ENCODE measurements at places on chromosomes 7 and 10.

DNA sequence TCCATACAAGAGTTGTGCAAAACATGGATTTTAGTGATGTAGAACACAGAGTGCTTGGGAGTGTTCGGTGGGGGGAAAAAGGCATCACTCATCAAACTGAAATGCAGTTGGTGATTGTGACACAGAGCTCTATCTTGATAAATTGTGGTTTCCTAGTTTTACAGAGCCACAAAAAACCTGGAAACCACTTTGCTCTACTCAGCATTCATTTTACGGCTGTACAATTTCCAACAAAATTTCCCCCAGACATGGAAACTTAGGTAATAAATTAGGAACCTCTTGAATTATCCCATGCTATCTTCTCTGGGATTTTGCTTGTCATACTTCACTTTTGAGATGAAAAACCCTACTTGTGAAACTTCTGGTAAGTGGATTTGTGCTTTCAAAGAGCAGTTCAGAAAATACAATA, 614.9 kb upstream of the FZD8 start:
- DNase-seq, result peak; percentile 48

DNA sequence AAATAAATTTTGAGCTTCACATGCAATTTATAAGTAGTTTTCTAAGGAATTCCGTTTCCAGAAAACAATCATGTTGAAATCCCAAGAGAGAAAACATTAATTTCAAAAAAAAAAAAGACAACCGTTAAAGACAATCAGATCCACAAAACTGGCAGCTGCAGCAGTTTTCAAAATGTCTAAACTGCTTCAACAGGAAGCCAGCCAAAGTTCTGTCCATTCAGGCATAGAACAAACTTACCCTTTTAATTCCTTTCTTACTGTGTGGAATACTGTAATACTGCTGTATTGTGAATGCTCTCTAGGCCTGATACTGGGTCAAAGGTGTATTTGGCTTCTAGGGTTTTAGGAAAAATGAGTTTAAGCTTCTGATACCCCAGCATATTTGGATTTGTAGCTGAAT, 31.6 kb downstream of the HOXA1 start:
- DNase-seq, result no peak

DNA sequence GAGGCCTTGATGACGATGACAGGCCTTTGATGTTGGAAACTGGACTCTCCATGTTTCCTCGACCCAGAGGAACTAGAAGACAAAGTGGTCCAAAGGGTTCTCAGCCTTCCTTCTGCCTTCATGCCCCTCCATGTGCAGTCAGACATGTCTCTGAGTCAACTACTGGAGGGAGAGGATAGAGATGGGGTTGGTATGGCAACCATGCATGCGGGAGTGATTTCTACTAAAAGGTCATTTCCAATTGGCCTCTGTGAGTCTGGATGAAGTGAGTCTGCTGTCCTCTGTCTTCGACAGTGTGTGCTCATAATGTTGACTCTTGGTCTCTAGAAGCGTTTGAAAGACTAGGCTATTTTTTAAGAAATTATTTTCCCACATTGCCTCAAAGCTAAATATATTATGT, 29.2 kb downstream of the STK17A start:
- no peak for DNase-seq

- DNase-seq, result peak; percentile 57
Observed at GRCh38 chr10:99693933-99694583, 34.7 kb downstream of the ENTPD7 start.

GRCh38 chr10:95435548-95436279, 125.5 kb downstream of the SORBS1 start:
- no peak for DNase-seq

DNA sequence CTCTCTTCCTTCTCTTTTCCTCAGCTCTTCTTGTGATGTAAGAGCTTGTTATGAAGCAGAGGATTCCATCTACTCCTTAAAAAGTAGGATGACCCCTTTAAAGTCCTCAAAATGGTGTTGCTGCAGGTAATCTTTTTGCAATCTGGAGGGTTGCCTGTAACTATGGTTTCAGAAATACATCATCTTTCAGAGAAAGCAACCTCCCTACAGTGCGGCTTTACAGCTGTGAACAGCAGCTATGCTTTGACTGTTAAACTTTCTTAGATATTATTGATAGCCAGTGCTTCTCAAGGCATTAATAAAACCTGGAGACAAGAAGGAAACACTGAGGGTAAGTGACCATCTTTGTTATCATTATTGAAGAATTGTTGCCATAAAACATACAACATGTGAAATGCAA, 86.6 kb upstream of the MDFIC start:
- DNase-seq, result no peak

GRCh38 chr10:3801558-3802192, 16.7 kb upstream of the KLF6 start:
- DNase-seq, result no peak

DNA sequence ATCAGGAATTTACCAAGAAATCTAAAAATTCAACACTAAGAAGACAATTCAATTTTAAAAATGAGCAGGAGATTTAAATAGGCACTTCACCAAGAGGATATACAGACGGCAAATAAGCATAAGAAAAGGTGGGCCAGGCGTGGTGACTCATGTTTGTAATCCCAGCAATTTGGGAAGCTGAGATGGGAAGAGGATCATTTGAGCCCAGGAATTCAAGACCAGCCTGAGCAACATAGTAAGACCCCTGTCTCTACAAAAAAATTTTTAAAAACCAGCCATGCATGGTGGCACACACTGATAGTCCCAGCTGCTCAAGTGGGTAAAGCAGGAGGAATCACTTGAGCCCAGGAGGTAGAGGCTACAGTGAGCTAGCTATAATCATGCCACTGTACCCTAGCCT, 3.5 kb upstream of the AKR1D1 start:
- no peak for DNase-seq

DNA sequence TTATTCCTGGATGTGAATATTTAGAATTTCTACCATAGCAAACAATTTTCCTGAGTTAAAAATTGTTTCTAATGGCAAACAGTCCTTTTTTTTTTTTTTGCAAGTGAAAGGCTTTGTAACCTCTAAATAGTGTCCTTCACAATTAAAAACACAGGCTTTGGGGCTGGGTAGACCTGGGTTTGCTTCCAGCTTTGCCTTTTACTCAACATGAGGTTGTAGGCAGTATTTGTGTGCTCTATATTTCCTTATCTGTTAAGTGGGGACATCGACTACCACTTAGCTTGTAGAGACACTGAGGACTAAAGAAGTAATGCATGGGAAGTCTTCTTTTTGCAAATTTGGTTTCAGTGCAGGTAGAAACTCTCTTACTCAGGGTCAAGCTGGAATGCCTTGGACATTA, 169.4 kb upstream of the GRB10 start:
- no peak for DNase-seq

DNA sequence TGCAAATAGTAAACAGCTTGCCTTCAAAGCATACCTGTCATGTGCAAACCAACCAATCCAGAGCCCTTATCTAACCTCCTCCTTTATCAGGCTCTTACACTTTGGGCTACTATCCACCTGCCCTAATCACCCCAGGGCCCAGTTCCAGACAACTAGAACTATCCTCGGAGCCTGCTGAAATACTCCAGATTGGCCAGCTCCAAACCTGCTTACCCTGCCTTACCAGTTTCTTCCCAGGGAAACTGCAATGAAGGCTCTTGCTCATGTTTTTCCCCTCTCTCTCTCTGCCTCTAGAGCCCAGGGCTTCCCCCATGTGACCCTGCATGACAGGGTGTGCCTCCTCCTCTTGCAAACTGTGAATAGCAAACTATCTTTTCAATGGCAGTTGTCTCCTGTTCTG, 81.4 kb upstream of the CAPZA2 start:
- DNase-seq, result no peak

- DNase-seq, result no peak
Observed at GRCh38 chr10:80268266-80268665, 21.2 kb downstream of the MAT1A start.

- DNase-seq, result peak; percentile 36
Observed at GRCh38 chr7:32427769-32428291, 62.4 kb downstream of the LSM5 start.

DNA sequence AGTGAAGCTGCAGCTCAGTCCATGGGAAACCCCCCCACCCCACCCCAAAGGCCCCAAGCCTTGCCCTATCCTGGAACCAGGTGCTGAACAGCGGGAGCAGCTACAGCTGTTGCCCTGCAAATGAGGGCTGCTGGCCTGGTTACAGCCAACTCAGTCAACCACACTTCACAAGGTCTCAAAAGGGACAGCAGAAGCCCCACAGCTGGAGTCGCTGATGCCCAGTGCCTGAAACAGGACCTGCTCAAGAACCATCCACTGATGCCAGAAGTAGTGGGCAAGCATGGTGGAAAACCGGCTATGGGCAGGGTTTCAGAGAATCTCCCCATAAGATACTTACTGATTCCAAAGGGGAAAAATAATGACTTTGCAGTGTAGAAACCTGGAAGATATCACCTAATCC, 110.3 kb downstream of the SLC37A3 start:
- no peak for DNase-seq

GRCh38 chr10:74892839-74893238, 66.4 kb downstream of the KAT6B start:
- no peak for DNase-seq

DNA sequence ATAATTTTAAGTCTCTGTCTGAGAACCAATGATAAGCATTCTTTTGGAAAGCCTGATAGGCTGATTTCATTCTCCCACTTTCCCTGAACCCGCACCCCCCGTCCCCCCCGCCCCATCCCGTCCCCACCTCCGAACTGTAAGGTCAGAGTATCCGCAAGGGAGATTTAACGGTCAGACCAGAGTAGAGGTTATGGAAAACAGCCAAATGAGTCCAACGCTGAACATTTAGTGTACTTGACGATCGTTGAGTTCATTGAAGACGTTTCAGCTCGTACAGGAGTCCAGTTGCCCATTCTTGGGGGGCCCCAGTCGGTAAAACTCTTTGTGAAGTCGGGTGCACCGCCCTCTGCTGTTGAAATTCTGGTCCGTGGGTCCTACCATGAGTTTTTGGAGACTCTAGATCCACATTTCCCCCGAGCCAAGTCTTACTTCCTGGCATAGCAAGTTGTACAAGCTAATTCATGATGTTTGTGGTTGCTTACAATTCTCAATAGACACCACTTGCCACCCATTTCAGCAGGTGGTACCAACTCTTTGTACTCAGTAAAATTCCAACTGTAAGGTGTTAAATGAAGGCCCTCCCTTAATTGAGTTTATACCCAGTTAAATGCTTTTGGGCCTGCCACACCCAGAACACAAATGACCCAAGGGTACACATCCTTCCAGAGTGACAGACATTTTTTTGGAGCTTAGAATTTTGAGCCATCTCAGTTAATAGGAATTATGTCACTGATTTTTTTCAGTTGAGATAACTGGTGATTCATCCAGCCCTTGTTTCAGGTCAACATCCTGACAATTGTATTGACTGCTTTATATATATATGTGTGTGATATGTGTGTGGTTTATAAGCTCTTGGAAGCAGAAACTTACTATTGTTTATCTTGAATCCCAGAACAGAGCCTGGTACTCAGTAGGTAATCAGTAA, 1.2 kb downstream of the MARCHF5 start:
- DNase-seq, result peak; percentile 7

DNA sequence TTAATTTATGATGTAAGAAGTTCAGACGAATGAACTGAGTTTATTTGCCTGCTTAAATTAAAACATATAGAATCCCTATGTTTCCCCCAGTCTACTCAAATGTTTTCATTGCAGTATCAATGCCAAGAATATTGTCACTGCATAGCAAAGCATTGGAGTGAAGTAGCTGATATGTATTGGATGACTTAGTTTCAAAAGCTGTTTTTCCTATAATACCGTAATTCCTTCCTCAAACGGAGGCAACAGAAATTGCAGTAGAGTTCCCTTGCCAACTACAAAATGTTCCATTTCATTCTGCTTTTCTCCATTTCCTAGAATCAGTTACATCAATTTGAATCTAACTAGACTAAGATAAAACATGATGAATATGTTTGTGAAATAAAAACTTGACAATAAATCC, 174.1 kb downstream of the CNTNAP2 start:
- no peak for DNase-seq

Data from fibroblast of skin of left biceps (primary cell).